ENCODE measurements at places on chromosomes 16 and 17. TPM values are rescaled to one million over a fixed set of nuclear protein-coding genes. Genes with fewer than 3 reads are reported as not detected.
A peak's percentile ranks its signal among the peaks of the same experiment; 100 is the strongest.

The KCTD19 gene
- total RNA-seq: 1.4 TPM

- peaks cover 60% of the 10 kb centered on the region for H3K4me1 ChIP-seq
- peak overlapping the region; percentile 5 for H3K27ac ChIP-seq
- DNase-seq: no peak
- H3K36me3 ChIP-seq: no peaks in the 10 kb centered on the region
Observed at GRCh38 chr17:17112628-17113200, 70.5 kb downstream of the MPRIP start.

DNA sequence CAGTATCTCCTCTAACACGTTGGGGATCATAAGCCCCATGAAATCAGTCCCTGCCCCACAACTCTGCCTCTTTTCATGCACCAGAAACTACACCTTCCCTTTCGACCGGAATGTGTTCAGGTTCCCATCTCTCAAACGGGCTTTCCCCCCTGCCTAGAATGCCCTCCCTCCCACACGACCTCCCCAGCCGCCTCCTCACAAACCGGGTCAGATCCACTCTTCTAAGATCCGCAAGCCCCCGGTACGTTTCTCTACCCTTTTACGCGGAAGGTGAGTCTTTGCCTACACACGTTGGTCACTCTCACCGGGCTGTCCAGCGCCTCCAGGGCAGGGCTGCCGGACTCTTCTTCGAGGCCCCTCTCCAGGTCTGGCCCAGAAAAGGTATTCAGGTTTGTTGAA, 708 bp downstream of the DHX33 start:
- H3K27me3 ChIP-seq: no peaks in the 10 kb centered on the region
- no peak for DNase-seq

- peak; percentile 95 for DNase-seq
- H3K4me3 ChIP-seq: peak overlapping the region; percentile 39
- no peaks in the 10 kb centered on the region for H3K4me1 ChIP-seq
- no peaks in the 10 kb centered on the region for H3K36me3 ChIP-seq
Observed at GRCh38 chr17:3754458-3755334, 31.0 kb downstream of the HASPIN start.

- peaks cover 3% of the 10 kb centered on the region for H3K4me1 ChIP-seq
- no peaks in the 10 kb centered on the region for H3K27me3 ChIP-seq
- H3K4me3 ChIP-seq: peak overlapping the region; percentile 82
Observed at GRCh38 chr17:48100591-48101011, 677 bp downstream of the CBX1 start.

The UTS2R gene
- not detected for total RNA-seq

- no peaks in the 10 kb centered on the region for H3K27me3 ChIP-seq
- H3K36me3 ChIP-seq: peaks cover 4% of the 10 kb centered on the region
- DNase-seq: no peak
- no peak overlapping the region for H3K4me3 ChIP-seq
Observed at GRCh38 chr16:1518626-1519135, 14.8 kb upstream of the TMEM204 start.

The CDH5 gene
- total RNA-seq: 144 TPM

DNA sequence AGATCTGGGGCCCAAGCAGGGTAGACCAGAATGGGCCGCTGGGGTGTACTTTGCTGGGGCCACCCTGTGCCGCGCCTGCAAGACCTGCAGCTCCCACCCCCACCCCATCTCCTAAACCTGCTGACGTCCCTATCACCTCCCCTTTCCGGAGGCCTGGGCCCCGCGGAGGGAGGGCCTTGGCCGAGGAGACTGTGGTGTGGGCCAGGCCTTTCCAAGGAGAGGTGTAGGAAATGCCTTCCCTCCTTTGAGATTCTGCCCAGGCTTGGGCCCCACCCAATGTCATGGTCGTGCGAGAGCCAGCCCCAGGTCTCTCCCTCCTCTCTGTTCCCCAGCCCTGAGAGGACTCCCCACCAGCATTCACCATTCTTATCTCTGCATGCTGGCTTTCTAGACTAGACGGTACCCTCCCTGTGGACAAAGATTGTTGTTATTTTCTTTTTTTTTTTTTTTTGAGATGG, 3.9 kb upstream of the WFIKKN2 start:
- no peaks in the 10 kb centered on the region for H3K36me3 ChIP-seq
- H3K4me1 ChIP-seq: peaks cover 9% of the 10 kb centered on the region
- DNase-seq: no peak
- H3K27ac ChIP-seq: no peak overlapping the region

DNA sequence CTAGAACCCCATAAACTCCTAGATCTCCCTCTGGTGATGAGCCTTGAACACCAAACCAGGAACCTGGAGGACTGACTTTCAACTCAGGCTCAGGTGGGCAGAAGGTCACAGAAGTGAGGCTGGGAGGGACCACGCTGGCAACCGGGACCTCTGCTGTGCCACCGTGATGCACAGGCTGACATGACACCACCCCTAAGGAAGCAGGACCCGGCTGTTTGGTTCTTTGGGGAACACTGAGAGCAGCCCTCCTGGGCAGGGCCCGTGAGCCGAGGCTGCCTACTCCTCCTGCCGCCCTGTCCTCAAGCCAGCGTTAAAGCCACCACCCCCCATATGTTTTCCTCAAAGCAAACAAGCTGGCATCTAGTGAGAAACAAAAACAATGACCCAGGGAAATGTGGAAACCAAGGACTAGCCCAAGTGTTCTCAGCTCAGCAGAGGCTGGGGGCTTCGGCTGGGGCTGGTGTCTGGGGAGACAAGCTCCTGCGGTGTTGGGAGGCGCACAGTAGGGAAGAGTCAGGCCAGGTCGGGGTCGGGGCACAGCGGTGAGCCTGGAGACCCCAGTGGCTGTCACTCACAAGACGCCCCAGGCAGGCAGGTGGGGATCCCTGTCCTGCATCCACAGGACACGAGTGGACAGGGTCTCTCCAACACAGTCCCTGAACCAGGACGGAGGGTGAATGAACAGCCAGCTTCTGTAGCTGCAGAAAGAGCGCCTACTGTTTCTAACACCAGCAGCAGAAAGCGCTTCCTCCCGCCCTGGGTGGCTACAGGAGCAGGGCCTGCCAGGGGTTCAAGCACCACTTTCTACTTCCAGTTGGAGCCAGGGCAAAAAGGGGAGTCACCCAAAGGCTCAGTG, 1.7 kb downstream of the SMIM5 start:
- peak overlapping the region; percentile 60 for H3K27ac ChIP-seq
- no peak overlapping the region for H3K4me3 ChIP-seq
- DNase-seq: no peak
- no peaks in the 10 kb centered on the region for H3K27me3 ChIP-seq
- peaks cover 9% of the 10 kb centered on the region for H3K36me3 ChIP-seq

The DYNLRB2 gene
- total RNA-seq: not detected

Measured in upper lobe of right lung (tissue), 1 donor.